ENCODE measurements at places on chromosomes 5 and 9. TPM values are rescaled to one million over a fixed set of nuclear protein-coding genes. Genes with fewer than 3 reads are reported as not detected.

GRCh38 chr5:72145348-72145747 lies 38.1 kb downstream of the MAP1B start:
- no peak for DNase-seq

Gene BARHL1
- total RNA-seq: not detected

Gene RABL6
- 75.0 TPM for total RNA-seq

- no peak for DNase-seq
Measured at GRCh38 chr5:66406761-66407336, 189.3 kb upstream of the MAST4 start.

DNA sequence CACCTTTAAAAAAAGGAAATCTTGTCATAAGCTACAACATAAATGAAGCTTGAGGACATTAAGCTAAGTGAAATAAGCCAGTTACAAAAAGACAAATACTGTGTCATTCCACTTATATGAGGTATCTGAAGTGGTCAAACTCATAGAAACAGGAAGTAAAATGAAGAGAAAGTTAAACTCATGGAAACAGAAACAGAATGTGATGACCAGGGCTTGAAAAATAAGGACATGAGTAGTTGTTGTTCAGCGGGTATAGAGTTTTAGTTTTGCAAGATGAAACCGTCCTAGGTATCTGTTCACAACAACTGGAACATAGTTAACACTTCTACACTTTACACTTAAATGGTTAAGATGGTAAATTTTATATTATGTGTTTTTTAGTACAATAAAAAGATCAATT lies 47.8 kb upstream of the SLC1A3 start:
- no peak for DNase-seq

Data from activated B cell treated with CpG ODN at 0.5 μM for 24 hours (primary cell).